ENCODE measurements at places on chromosomes 7 and 10.

DNA sequence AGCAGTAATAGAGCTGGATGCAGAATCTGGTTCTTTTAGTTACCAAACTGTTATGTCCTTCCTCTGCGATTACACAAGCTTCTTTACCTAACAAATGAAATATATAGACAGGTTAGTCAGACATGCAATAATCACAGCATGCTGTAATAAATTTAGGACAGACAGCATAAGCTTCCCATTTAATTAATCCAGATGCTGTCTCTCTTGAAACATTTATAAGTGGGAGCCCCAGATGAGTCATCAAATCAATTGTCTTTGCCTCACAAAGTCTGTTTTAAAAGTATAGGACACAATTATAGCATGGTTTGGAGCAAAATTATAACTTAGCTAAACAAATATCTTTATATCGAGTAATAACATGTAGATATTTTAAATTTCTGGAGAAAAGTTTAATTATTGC is 1.6 kb downstream of the CDNF start:
- no peak for DNase-seq

DNA sequence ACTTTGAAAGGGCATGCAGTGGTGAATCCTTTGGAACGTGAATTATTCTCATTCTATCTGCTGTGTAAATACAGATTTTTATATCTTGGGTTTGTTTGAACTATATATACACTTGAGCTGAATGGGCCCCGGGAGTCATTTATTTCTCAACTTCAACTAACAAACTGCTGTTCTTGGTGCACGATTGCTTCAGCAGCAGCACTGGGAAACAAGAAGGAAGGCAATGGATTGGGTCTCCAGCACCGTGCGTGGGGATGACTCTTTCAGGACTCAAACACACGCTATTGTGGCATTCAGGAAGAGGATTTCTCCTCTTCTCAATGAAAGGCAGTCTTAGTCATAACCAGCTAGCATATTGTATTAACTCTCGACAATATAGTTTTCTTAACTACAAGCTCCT is 226.0 kb upstream of the NFE2L3 start:
- DNase-seq, result no peak

GRCh38 chr10:23432639-23433038 is 6.2 kb upstream of the OTUD1 start:
- no peak for DNase-seq

- DNase-seq, result no peak
Observed at GRCh38 chr10:49435225-49435624, 39.3 kb upstream of the DRGX start.

DNA sequence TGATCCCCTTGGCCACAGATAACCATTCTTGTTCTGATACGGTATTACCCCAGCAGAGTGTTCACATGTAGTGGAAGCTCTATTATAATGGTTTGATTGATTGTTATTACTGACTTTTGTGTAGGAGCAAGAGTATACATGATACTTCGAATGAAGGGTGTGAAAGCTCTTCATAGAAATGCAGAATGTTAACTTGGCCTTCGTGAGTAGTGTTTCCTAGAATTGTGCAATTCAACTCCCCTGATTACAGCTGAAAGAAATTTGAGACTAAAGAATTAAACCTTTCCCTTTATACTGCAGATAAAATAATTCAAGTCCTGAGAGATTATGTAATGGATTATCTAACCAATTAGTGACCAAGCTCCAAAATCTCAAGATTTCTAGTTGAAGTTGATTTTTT is 38.2 kb downstream of the MKLN1 start:
- DNase-seq, result no peak

DNA sequence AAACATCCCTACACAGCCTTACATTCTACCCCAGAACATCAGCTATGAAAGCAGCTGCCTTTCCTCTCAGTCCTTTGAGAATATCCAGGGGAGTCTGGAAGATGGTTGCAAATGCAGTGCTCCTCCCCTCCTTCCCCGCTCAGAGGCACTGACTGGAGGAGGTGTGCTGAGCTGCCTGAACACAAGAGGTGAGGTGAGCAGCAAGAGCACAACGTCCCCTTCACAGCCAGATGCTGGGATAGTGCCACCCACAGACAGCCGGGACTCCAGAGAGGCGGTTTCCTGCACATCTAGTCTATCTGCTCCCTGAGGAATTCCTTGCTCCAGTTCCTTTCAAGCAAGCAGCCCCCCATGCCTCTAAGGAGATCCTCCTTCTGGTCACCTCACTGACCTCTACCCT is 74.2 kb downstream of the EZH2 start:
- DNase-seq, result no peak

GRCh38 chr10:93357680-93358079 is 124.5 kb downstream of the MYOF start:
- DNase-seq, result no peak

- DNase-seq, result no peak
Observed at GRCh38 chr7:125641884-125642283, 712.3 kb upstream of the POT1 start.

- DNase-seq, result no peak
Observed at GRCh38 chr10:79158402-79159097, 89.8 kb downstream of the ZMIZ1 start.

DNA sequence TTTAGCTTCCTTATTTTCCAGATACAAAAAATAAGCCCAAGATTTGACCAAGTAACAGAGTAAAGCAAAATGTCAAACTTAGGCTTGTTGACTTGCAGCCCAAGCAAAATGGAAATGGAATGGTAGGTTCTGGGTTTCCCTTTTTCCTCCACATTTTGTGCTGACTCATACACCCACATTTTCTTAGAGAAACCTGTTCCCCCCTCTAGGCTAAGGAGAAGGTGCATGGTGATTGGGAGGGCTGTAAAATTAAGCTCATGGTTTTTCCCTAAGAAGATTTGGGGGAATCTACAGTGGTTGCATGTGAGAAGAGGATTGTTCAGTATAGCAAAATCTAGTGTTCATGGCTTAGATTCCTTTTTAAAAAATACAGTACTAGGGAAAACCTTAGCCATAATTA is 127.4 kb downstream of the ARL4A start:
- no peak for DNase-seq

- peak; percentile 41 for DNase-seq
Observed at GRCh38 chr10:102422545-102423129, 2.0 kb downstream of the FBXL15 start.

- DNase-seq, result no peak
Observed at GRCh38 chr7:8389593-8390261, 43.7 kb upstream of the NXPH1 start.

GRCh38 chr7:28711114-28711513 is 247.0 kb downstream of the TRIL start:
- DNase-seq, result no peak

DNA sequence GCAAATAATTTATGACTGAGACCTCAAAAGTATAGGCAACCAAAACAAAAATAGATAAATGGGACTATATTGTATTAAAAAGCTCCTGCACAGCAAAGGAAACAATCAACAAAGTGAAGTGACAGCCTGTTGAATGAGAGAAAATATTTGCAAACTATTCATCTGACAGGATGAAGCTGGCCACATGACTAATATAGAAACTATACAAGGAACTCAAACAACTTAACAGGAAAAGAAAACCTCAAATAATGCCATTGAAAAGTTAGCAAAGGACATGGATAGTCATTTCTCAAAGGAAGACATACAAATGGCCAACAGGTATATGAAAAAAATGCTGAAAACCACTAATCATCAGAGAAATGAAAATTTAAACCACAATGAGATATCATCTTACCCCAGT is 245.1 kb downstream of the STK31 start:
- no peak for DNase-seq
